ENCODE measurements at places on chromosomes 4 and X.

- H3K4me1 ChIP-seq, result no peaks in the 10 kb centered on the region
- H3K27me3 ChIP-seq, result no peaks in the 10 kb centered on the region
- no peak overlapping the region for H3K27ac ChIP-seq
These were observed 446.3 kb upstream of the FSTL5 start for GRCh38 chr4:162610116-162610515.

- H3K4me1 ChIP-seq, result peaks cover 13% of the 10 kb centered on the region
- no peaks in the 10 kb centered on the region for H3K36me3 ChIP-seq
- peaks cover 40% of the 10 kb centered on the region for H3K27me3 ChIP-seq
- DNase-seq, result peak; percentile 9
- H3K4me3 ChIP-seq, result no peak overlapping the region
These were observed 76.9 kb downstream of the PJA1 start for GRCh38 chrX:69088171-69088938.

GRCh38 chr4:183029365-183029764 lies 69.7 kb upstream of the WWC2 start:
- H3K4me1 ChIP-seq, result no peaks in the 10 kb centered on the region
- H3K36me3 ChIP-seq, result no peaks in the 10 kb centered on the region
- H3K27ac ChIP-seq, result no peak overlapping the region
- H3K4me3 ChIP-seq, result no peak overlapping the region
- no peak for DNase-seq
- H3K27me3 ChIP-seq, result no peaks in the 10 kb centered on the region

GRCh38 chr4:3451956-3452355 lies 10.2 kb downstream of the HGFAC start:
- H3K4me3 ChIP-seq, result no peak overlapping the region
- no peak for DNase-seq
- H3K27me3 ChIP-seq, result no peaks in the 10 kb centered on the region

DNA sequence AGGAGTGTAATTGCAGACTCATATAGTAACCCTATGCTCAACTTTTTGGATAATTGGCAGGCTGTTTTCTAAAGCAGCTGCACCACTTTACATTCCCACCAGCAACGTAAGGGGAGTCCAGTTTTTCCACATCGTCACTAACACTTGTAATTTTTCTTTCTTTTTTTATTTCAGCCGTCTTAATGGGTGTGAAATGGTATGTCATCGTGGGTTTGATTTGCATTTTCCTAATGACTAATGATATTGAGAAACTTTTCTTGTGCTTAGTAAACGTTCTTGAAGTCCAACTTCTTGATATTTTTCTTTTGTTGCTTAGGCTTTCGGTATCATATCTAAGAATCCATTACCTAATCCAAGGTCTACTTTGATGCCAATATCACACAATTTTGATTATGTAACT lies 95.3 kb upstream of the IL1RAPL1 start:
- no peak overlapping the region for H3K4me3 ChIP-seq
- no peaks in the 10 kb centered on the region for H3K27me3 ChIP-seq
- H3K36me3 ChIP-seq, result no peaks in the 10 kb centered on the region
- DNase-seq, result no peak
- no peak overlapping the region for H3K27ac ChIP-seq

GRCh38 chr4:47824840-47825239 lies 13.0 kb downstream of the CORIN start:
- H3K27me3 ChIP-seq, result no peaks in the 10 kb centered on the region
- H3K36me3 ChIP-seq, result no peaks in the 10 kb centered on the region
- DNase-seq, result no peak
- no peak overlapping the region for H3K4me3 ChIP-seq
- H3K27ac ChIP-seq, result no peak overlapping the region

- DNase-seq, result no peak
- H3K27ac ChIP-seq, result no peak overlapping the region
- no peaks in the 10 kb centered on the region for H3K4me1 ChIP-seq
- H3K36me3 ChIP-seq, result peaks cover 8% of the 10 kb centered on the region
- H3K4me3 ChIP-seq, result no peak overlapping the region
- peaks cover 4% of the 10 kb centered on the region for H3K27me3 ChIP-seq
These were observed 601 bp upstream of the FGFBP2 start for GRCh38 chr4:15963576-15963975.

DNA sequence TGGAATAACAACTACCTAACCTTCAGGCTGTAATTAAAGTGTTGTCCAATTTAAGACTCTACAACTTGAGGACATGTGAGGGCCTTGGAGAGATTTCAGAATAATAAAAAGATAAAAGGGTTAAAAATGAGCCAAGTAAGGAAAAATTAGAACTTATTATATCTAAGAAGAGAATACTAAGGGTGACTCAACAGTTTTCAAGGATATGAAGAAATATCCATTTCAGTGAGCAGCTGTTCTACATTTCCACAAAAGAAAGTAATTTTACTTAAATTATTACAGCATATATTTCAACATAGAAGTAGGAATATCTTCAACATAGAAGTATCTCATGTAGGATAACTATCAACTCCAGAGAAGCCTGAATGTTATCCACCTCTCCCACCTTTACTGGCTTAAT lies 11.3 kb downstream of the SNX12 start:
- no peak overlapping the region for H3K27ac ChIP-seq
- no peak for DNase-seq
- peaks cover 6% of the 10 kb centered on the region for H3K36me3 ChIP-seq

GRCh38 chrX:103630171-103630511 lies 1.4 kb downstream of the TCEAL1 start:
- no peak overlapping the region for H3K4me3 ChIP-seq
- H3K4me1 ChIP-seq, result peaks cover 3% of the 10 kb centered on the region
- no peaks in the 10 kb centered on the region for H3K36me3 ChIP-seq
- H3K27ac ChIP-seq, result no peak overlapping the region
- no peak for DNase-seq

GRCh38 chrX:53184836-53185235 lies 40.2 kb downstream of the KDM5C start:
- no peak overlapping the region for H3K4me3 ChIP-seq
- no peak for DNase-seq
- no peaks in the 10 kb centered on the region for H3K4me1 ChIP-seq
- H3K27ac ChIP-seq, result no peak overlapping the region
- H3K27me3 ChIP-seq, result no peaks in the 10 kb centered on the region

GRCh38 chr4:83723609-83724008 lies 187.7 kb downstream of the GPAT3 start:
- no peak overlapping the region for H3K27ac ChIP-seq
- H3K4me3 ChIP-seq, result no peak overlapping the region
- DNase-seq, result no peak
- no peaks in the 10 kb centered on the region for H3K27me3 ChIP-seq
- peaks cover 1% of the 10 kb centered on the region for H3K4me1 ChIP-seq

DNA sequence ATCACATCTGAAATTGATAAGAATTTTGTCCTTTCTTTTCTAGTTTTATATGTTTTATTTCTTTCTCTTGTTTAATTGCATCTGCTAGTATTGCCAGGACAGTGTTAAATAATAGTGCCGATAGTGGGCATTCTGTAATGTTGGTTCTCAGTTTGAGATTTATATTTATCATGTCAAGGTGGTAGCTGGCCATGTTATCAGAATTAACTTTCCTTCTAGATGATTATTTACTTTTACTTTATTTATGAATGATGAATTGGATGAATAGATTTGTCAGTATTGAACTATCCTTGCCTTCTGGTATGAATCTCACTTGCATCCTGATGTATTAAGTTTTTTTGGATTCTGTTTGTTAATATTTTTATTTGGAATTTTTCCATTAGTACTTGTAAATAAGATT lies 42.7 kb downstream of the METAP1 start:
- H3K4me3 ChIP-seq, result no peak overlapping the region
- no peaks in the 10 kb centered on the region for H3K4me1 ChIP-seq
- DNase-seq, result no peak
- H3K36me3 ChIP-seq, result peaks cover 1% of the 10 kb centered on the region
- H3K27ac ChIP-seq, result no peak overlapping the region
- no peaks in the 10 kb centered on the region for H3K27me3 ChIP-seq

DNA sequence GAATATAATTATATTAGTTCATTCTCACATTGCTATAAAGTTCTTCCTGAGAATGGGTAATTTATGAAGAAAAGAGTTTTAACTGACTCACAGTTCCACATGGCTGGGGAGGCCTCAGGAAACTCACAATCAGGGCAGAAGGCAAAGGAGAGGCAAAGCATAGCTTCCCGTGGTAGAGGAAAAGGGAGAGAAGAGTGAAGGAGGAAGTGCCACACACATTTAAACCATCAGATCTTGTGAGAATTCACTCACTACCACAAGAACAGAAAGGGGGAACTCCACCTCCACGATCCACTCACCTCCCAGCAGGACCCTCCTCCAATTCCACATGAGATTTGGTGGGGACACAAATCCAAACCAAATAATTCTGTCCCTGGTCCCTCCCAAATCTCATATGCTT lies 773.4 kb upstream of the INTU start:
- no peak for DNase-seq
- H3K27me3 ChIP-seq, result no peaks in the 10 kb centered on the region
- H3K36me3 ChIP-seq, result no peaks in the 10 kb centered on the region
- no peak overlapping the region for H3K27ac ChIP-seq
- no peaks in the 10 kb centered on the region for H3K4me1 ChIP-seq
- H3K4me3 ChIP-seq, result no peak overlapping the region

- no peaks in the 10 kb centered on the region for H3K36me3 ChIP-seq
- DNase-seq, result no peak
- H3K4me1 ChIP-seq, result no peaks in the 10 kb centered on the region
- H3K27ac ChIP-seq, result no peak overlapping the region
- no peak overlapping the region for H3K4me3 ChIP-seq
These were observed 51.2 kb downstream of the HMX1 start for GRCh38 chr4:8820178-8821102.

GRCh38 chrX:30982467-30982866 lies 89.4 kb downstream of the FTHL17 start:
- no peak overlapping the region for H3K27ac ChIP-seq
- DNase-seq, result no peak
- no peak overlapping the region for H3K4me3 ChIP-seq
- no peaks in the 10 kb centered on the region for H3K27me3 ChIP-seq
- H3K4me1 ChIP-seq, result no peaks in the 10 kb centered on the region

DNA sequence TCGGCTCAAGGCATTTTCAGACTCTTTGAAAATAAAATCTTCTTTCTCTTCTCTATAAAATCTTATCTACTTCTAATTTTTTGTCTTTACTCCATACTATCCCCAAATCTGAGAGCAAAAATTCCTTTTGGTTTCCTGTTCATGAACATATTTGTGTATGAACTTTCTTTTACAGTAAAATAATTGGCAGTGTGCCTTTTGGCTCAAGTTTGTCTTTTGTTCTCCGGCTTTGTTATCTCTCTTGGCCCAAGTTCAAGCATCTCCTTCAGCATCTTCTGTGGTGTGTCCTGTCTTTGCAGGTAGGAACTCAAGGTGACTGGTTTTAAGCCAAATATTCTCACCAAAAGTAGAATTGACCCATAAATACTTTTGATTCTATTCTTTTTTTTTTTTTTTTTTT lies 276.6 kb upstream of the FAT1 start:
- no peak overlapping the region for H3K27ac ChIP-seq
- no peaks in the 10 kb centered on the region for H3K27me3 ChIP-seq
- H3K36me3 ChIP-seq, result no peaks in the 10 kb centered on the region
- DNase-seq, result no peak

- H3K27me3 ChIP-seq, result no peaks in the 10 kb centered on the region
- no peak for DNase-seq
- H3K4me3 ChIP-seq, result no peak overlapping the region
- peaks cover 22% of the 10 kb centered on the region for H3K4me1 ChIP-seq
- H3K36me3 ChIP-seq, result no peaks in the 10 kb centered on the region
- H3K27ac ChIP-seq, result no peak overlapping the region
These were observed 88.6 kb upstream of the MAML3 start for GRCh38 chr4:140242357-140243277.

- DNase-seq, result no peak
- H3K4me3 ChIP-seq, result no peak overlapping the region
- no peaks in the 10 kb centered on the region for H3K27me3 ChIP-seq
- H3K27ac ChIP-seq, result no peak overlapping the region
- H3K36me3 ChIP-seq, result no peaks in the 10 kb centered on the region
- H3K4me1 ChIP-seq, result no peaks in the 10 kb centered on the region
These were observed 343.0 kb downstream of the OPHN1 start for GRCh38 chrX:68090266-68090665.

DNA sequence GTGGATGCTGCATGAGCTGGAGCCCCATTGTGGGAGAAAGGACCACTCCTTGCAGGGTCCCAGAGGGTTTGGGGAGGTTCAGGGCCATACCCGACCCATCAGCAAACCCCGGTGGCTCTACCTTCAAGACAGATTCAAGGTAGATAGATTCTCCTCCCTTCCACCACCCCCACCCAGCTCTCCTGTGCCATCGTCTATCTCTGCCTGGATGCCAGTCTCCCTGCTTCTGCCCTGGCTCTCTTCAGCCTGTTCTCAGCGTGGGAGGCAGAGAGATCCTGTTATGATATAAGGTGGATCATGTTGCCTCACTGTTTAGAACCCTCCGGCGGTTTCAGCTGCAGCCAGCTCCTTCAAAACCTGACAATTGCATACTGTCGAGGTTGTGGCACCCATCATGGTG lies 5.4 kb downstream of the LAGE3 start:
- no peak overlapping the region for H3K4me3 ChIP-seq
- H3K4me1 ChIP-seq, result peaks cover 6% of the 10 kb centered on the region
- no peaks in the 10 kb centered on the region for H3K27me3 ChIP-seq
- H3K36me3 ChIP-seq, result peaks cover 17% of the 10 kb centered on the region
- no peak overlapping the region for H3K27ac ChIP-seq
- DNase-seq, result no peak

- H3K27ac ChIP-seq, result no peak overlapping the region
- H3K4me3 ChIP-seq, result no peak overlapping the region
- no peaks in the 10 kb centered on the region for H3K4me1 ChIP-seq
- no peaks in the 10 kb centered on the region for H3K27me3 ChIP-seq
- H3K36me3 ChIP-seq, result peaks cover 48% of the 10 kb centered on the region
- no peak for DNase-seq
These were observed 131.0 kb downstream of the TET2 start for GRCh38 chr4:105277702-105278101.

DNA sequence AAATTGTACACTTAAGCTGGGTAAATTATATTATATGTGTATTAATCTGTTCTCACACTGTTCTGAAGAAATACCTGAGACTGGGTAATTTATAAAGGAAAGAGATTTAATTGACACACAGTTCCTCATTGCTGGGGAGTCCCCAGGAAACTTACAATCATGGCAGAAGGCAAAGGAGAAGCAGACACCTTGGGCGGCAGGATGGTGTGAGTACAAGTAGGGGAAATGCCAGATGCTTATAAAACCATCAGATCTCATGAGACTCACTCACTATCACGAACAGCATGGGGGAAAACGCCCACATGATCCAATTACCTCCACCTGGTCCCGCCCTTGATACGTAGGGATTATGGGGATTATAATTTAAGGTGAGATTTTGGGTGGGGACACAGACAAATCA lies 34.9 kb downstream of the PDE5A start:
- H3K27me3 ChIP-seq, result no peaks in the 10 kb centered on the region
- H3K4me1 ChIP-seq, result no peaks in the 10 kb centered on the region
- H3K27ac ChIP-seq, result no peak overlapping the region
- H3K4me3 ChIP-seq, result no peak overlapping the region
- DNase-seq, result no peak

DNA sequence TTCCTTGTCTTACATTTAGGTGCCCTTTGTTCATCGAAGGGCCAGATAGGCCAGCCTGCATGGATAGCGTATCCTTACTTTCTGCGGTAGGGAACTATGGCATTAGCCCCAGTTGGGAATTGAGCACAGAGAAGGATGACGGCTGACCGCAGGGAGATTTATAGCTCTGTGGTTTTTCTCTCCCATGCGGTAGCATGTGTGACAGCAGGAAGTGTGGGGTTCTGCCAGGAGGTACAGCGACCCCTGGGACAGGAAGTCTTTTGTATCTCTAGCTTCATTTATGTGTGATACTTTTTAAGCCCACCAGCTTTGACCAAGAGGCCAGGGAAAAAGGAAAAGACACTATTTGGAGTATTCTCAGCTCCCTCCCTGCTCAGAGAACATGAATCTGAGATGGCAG lies 33.1 kb downstream of the GAB3 start:
- H3K27ac ChIP-seq, result no peak overlapping the region
- H3K36me3 ChIP-seq, result no peaks in the 10 kb centered on the region
- no peak overlapping the region for H3K4me3 ChIP-seq
- H3K27me3 ChIP-seq, result no peaks in the 10 kb centered on the region
- DNase-seq, result no peak

All from neuronal stem cell (in vitro differentiated cells).